ENCODE measurements at places on chromosomes 5 and 9.

- no peak for DNase-seq
These were observed 281.5 kb upstream of the GRIA1 start for GRCh38 chr5:153209016-153209415.

GRCh38 chr5:122182491-122182921 is 53.2 kb downstream of the ZNF474 start:
- DNase-seq: peak; percentile 48

GRCh38 chr5:170693701-170694100 is 89.8 kb upstream of the GABRP start:
- no peak for DNase-seq

DNA sequence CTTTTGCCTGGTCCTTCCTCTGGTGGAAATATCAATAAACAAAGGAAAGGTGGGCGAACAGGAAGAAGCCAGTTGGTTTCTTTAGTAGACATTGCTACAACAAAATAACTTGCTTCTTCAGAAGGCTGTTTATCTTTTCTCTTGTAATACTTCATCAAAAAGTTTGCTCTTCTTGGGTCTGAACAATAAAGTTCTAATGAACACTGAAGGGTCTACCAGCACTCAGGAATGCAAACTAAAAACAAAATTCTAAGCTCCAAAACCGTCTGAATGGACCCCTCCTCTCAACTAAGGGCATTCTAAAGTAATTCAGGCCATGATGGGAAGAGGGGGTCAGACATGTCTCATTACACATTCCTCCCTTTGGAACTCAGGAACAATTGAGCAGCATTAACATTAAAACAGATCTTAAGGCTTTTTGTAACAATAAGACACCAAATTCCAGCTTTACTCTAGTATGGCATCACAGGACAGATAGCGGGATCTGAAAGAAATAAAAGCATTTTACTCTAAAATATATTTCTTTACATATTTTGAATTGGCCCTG is 2.3 kb downstream of the TBCA start:
- DNase-seq: no peak

DNA sequence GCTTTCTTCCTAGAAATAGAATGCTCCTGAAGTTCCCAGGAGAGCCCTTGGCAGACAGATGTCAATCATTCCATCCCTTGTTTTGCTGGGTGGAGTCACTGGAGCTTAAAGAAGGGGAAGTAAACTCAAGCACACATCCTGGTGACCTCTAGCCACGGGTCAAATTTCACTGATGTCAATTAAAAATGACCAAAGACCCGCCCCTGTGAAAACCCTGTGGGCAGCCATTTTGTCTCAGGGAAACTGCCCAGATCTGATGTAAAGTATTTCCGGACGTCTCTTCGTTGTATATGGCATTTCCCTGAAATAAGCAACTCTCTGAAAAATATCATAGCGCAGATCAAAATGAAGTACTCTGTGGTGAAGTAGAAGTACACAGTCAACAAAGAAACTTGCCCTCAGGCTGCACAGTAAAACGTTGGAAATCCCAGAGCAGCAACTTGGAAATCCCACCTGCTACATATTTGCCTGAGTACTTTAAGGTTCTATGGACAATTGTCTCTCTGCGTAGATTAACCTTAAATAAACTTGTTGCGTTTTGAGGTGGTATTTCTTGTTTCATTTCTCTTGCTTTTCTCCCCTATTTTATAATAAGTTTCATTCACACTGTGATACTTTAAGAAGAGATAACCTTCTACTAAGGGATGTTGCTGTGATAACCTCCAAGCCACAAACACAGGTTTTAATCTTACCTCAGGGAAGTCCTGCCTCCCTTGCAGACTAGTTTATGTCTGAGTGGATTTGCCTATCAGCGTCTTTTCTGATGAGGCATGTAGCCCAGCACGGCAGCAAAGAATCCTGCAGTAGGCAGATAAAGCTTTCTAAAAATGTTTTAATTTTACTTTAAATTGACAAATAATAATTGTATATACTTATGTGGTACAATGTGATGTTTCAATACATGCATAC is 60.9 kb upstream of the PIP5K1B start:
- no peak for DNase-seq

- DNase-seq: no peak
These were observed 3.4 kb downstream of the LMNB1 start for GRCh38 chr5:126780165-126780827.

GRCh38 chr5:136192526-136193321 is at the start of gene SMIM32:
SMIM32 (minus strand) TSS chr5:136193162; CDS start chr5:136192524, 638 bp downstream.
- peak; percentile 53 for DNase-seq

DNA sequence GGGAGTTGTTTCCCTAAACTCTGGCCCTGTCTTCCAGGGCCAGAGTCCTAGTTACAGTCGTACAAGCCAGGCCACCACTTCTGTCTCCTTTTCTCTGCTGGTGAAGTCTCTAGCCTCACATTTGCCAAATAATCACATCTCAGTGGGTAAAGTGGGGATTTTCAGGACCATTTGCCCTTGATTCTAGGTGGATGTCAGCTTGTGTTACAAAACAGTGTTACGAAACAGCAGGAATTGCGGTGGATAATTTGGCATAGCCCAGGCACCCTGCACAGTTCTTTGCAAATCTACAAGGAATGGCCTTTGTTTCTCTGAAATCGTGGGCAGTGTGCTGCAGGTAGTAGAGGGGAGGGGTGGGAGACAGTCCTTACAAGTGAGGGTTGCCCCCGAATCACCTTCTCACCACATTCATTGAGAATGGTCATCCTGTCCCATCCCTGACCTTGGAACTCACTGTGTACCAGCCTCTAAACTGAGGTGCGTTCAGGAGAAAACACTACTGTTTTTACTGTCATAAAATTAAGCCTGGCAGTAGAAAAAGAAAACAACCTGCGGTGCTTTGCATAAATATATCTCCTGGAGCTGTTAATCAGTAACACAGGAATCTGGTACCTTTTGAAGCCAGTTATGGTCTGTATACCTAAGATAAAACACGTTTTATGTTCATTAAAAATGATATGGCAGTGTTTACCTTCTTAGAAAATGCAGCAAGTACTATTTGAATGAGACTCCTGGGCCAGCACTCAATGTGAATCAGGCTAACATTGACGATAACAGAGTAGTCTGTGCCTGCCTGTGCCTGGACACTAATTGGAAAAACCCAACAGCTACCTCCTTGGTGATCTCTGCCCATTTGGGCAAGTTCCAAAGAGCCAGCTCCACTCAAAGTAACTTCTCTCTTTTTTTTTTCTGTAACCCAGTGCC is 44.3 kb downstream of the CYSTM1 start:
- DNase-seq: no peak

- DNase-seq: no peak
These were observed 179.5 kb downstream of the TRIO start for GRCh38 chr5:14322437-14323187.

DNA sequence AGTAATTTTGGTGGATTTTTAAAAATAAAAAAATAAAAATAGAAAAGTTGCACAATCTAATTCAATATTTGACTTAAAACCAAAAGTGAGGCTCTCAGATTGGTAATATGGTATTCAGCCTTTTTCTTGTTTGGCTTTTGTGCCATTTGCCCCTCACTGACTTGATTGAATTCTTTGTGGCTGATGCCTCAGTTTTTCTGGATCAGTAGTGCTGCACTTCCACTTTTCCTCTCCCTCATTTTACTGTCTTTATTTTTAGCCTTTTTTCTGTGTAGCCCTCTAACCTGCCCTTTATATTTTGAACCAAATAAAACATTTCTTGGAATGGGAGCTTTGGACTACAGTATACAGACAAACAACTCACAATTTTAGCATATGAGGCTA is 3.8 kb upstream of the MSMP start:
- DNase-seq: no peak

- DNase-seq: peak; percentile 42
These were observed at the start of gene PTGER4 for GRCh38 chr5:40679913-40680681. PTGER4 (plus strand) TSS chr5:40679915; CDS start chr5:40680994, 1,079 bp downstream.

DNA sequence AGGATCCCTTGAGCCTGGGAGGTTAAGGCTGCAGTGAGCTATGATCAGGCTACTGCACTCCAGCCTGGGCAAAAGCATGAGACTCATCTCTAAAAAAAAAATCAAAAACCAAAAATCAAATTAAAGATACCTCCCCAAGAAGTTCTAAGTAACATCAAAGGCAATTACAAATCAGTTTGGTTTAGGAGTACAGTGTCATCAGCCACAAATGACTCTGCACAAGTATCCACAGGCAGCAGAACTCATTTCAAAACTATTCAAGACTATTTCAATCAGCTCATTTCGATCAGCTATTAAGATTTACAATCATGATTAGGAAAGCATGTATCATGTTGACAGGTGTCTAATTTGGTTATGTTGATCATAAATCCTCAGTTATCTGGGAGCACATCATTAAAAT is 19.1 kb downstream of the TRMO start:
- no peak for DNase-seq

GRCh38 chr5:124634228-124634739 is 112.2 kb downstream of the ZNF608 start:
- no peak for DNase-seq

GRCh38 chr5:116514421-116514970 is 60.1 kb downstream of the SEMA6A start:
- no peak for DNase-seq

GRCh38 chr9:7983490-7983889 is 183.9 kb upstream of the DMAC1 start:
- DNase-seq: no peak

DNA sequence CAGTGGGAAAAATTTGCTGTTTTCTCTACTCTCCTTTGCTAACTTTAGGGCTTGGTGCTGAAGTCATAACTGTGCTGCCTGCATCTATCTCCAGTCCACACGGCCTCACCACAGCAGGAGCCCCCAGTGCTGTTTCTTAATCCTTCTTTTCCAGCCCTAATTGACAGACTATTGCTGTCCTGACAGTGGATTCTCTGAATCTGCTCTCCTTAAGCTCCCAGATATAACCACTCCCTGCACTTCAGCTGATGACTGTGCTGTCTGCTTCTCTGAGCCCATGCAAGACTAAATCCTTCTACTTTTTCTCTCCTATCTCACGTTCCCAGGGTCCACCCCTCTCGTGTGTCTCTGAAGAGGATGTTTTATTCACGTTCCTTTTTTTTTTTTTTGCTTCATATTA is 19.7 kb upstream of the GRIA1 start:
- DNase-seq: no peak

- no peak for DNase-seq
These were observed 88.9 kb downstream of the ADRB2 start for GRCh38 chr5:148915224-148915817.

- DNase-seq: no peak
These were observed 14.7 kb downstream of the NDUFS4 start for GRCh38 chr5:53575101-53575500.

DNA sequence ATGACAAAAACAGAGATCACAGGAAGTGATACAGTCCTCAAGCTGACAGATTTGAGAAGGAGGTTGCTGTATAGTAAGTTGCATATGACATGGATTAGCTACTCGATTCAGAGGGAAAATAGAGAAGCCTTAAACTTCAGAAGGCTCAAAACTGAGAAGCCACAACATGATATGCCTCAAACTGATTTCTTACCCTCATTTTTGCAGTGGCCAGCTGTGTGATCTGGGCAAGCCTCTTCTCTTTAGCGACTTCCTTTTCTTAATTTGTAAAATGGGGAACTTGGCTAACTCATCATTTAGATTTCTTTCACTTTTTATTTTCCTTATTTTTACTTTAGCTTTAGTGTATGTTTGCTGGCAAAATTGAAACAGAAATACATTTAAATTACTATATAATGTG is 421.1 kb downstream of the KIF4B start:
- DNase-seq: no peak

GRCh38 chr5:17224858-17225511 is 7.6 kb downstream of the BASP1 start:
- DNase-seq: no peak

DNA sequence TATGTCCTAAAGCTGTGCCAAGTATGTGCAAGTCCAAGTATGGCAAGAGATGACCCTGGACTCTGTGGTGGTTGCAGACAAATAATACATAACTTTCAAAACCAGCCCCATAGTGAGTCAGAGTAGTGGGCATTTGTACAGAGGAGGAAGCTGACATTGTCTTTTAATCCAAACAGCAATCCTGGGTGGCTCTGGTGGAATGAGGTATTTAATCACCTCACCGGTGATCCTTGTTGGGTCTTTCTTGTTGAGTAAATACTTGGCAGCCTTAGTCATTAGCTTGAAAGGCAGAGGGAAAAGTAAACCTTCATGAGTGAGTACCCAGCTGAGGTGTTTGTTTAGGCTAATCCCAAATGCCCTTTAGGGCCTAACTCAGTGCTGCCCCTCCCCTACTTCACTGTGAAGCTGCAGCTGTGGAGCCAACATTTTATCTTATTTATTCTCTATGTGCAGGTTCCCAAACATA is 148.7 kb upstream of the SLC12A2 start:
- DNase-seq: no peak

DNA sequence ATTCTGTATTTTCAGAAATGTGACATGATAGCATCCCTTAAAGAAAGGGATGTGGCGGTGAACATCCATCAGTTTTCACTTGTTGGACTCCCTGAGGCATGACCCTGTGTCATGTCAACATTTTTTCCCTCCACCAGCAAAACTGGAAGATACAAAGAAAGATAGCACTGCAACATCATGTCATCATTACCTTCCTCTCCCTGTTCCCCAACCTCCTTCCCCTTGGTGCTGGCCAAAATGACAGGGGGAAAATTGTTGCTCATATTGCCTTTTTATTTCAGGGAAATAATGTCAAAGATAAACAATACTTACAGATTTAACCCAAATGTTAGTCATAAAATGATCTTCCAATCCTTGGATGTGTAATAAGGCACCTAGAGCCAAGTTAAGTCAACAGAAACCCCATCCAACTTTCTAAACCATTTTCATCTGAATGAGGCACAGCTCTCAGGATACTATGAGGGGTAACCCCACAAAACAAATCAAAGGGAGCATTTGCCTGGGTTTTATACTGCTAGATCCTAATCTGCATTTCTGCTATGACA is 644.3 kb downstream of the ACTL7B start:
- no peak for DNase-seq

DNA sequence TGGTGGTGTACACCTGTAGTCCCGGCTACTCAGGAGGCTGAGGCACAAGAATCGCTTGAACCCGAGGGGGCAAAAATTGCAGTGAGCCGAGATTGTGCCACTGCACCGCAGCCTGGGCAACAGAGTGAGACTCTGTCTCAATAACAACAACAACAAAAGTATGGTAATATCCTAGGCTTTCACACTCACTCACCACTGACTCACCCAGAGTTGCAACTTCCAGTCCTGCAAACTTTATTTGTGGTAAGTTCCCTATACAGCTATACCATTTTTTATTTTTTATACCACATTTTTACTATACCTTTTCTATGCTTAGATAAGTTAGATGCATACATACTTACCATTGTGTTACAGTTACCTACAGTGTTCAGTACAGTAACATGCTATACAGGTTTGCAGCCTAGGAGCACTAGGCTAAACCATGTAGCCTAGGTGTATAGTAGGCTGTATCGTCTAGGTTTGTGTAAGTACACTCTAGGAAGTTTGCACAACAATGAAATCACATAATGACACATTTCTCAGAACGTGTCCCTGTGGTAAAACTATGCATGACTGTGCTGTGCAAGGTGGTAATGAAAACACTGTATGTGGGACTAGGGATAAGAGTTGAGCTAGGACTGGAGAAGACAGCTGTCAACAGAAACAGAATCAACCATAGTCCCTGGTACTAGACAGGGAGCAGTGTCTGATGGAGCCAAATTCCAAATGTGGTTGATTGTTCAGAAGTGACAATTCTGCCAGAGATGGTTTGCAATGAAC is 109.5 kb upstream of the RAD23B start:
- DNase-seq: no peak

Measured in left hindlimb (tissue), 1 donor.